ENCODE measurements at places on chromosomes 5 and 9.
A peak's percentile ranks its signal among the peaks of the same experiment; 100 is the strongest.

DNA sequence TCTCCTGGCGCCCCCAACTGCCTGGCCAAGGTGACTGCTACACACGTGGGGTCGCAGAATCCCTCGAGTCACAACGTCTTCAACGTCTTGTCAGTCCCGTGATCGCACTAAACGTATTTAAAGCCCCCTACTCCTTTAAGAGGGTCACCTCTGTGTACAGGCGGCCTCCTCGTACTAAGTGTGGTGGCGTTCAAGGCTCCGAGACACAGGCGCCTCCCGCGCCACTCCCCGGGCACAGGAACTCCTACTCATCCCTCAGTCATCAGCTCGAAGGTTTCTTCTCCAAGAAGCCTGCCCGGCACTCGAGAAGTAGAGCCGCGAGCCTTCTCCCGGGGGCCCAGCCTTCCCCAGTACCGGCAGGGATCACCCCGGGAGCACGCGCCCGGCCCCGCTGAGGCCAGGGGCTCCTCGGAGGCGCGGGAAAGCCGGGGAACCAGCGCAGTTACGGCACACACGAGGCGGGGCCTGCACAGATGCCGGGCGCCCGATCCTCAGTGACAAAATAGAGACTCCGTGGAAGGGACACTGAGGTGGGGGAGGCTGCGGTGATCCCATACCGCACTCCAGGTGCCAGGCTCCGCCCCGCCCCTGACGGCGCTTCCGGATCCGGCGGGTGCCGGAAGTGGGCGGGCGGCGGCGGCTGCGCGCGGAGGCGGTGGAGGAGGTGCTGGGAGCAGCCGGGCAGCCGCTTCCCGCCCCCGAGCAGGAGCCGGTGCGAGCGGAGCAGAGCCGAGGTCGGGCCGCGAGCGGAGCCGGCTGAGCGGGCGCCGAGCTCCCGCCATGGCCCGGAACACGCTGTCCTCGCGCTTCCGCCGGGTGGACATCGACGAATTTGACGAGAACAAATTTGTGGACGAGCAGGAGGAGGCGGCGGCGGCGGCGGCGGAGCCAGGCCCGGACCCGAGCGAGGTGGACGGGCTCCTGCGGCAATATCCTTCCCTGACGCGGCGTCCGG lies 6.9 kb downstream of the ARPC5L start:
- peak; percentile 44 for DNase-seq

DNA sequence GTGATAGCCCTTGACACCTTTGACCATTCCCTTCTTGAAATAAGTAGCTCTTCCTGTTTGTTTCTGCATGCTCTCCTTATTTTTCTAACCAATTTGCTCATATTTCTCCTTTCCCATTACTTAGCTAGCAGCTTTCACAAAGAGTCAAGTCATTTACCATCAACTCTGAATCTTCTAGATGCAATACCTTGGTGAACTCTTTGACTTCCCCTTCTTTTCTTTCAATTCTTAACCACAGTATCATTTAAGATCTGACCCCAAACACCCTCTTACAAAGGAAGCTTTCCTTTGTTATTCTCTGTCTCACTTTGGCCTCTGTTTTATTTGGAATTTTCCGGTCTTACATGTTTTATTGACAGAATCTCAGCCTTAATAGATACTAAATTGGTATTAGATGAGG lies 14.0 kb downstream of the NFX1 start:
- DNase-seq: no peak

DNA sequence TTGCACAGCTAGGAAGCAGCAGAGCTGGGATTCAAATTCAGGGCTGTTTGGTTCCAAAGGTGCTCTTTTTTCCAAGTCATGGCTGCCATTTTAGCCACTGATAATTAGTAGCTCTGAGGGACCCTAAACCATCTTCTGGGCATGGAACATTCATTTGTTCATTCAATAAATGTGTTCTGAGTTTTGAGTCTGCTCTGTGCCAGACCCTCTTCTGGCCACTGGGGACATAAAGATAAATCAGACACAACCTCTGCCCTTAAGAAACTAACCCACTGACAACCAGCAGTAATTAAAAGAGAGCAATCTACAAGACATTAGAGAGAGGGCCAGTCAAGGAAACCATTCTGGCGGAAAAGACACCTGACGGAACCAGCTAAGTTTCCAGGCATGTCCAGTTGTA lies 2.0 kb upstream of the CPEB4 start:
- no peak for DNase-seq

- DNase-seq: no peak
These were observed 55.0 kb downstream of the CD180 start for GRCh38 chr5:67141644-67142043.

DNA sequence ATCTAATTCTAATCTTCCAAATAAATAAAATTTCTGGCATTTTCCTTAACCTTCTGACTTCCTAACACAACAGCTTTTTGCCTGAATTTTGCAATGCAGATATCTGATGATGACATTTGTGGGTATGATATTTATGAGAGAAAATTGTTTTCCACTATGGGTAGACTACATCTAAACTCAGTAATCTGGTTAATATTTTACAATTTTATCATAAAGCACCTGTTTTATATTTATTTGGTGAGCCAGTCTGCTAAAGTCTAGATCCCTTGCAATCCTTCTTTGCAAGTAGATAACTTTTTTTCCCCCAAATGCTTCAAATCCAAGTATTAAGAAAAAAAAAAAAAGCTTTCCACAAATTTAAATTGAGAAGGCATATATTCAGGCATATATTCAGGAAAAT lies 246.2 kb upstream of the DAB2 start:
- DNase-seq: no peak

DNA sequence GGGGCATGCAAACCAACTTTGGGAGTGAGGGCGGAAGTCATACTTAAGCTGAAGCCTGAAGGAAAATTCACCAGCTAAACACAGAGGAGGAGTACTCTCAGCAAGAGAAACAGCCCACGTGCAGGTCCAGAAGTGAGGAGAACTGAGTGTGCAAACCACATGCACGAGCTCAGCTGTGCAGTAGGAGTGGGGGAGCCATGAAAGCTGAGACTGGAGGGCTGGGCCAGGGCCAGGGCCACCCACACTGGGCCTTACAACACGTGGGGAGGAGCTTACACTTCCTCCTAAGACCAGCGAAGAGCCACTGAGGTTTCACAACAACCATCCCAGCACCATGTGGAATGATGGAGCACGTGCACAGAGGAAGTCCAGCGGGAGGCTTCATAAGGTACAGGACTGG lies 9.3 kb upstream of the WWC1 start:
- DNase-seq: peak; percentile 24

DNA sequence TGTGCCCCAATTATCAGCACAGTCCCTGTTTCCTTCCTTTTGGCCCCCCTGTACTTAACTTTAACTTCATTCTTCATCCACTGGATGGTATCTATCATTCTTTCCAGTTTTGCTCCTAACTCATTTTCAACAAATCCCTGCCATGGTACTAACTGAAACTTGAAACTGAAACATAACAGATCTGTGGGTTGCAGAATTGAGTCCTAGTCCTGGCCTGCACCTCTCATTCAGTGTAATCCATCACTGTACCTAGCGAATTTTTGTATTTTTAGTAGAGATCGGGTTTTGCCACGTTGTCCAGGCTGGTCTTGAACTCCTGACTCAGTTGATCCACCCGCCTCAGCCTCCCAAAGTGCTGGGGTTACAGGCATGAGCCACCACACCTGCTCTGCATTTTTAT lies 15.3 kb upstream of the PIK3R1 start:
- no peak for DNase-seq

- DNase-seq: no peak
These were observed 2.4 kb downstream of the FAM200C start for GRCh38 chr5:160397492-160397891.

DNA sequence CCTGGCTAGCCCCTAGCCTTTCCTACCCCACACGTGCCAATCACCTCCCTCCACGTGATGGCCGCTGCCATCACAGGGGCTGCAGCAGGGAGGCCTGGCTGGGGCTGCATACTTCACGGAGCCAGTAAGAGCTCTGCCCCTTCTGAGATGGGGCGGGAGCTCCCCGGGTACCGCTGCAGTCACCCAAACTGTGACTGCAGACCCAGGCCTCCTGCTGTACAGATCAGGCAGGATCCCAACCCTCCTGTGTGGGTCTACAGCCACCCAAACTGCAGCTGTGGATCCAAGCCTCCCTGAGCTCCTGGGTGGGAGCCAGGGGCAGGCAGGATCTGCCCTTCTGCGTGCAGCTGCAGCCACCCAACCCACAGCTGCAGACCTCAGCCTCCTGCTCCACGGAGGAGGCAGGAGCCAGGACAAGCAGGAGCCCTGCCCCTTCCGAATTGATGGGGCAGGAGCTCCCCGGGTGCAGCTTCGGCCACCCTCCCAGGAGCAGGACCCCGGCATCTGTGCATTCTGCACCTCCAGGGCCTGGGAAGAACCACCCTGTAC lies 3.2 kb upstream of the BTNL9 start:
- DNase-seq: no peak

DNA sequence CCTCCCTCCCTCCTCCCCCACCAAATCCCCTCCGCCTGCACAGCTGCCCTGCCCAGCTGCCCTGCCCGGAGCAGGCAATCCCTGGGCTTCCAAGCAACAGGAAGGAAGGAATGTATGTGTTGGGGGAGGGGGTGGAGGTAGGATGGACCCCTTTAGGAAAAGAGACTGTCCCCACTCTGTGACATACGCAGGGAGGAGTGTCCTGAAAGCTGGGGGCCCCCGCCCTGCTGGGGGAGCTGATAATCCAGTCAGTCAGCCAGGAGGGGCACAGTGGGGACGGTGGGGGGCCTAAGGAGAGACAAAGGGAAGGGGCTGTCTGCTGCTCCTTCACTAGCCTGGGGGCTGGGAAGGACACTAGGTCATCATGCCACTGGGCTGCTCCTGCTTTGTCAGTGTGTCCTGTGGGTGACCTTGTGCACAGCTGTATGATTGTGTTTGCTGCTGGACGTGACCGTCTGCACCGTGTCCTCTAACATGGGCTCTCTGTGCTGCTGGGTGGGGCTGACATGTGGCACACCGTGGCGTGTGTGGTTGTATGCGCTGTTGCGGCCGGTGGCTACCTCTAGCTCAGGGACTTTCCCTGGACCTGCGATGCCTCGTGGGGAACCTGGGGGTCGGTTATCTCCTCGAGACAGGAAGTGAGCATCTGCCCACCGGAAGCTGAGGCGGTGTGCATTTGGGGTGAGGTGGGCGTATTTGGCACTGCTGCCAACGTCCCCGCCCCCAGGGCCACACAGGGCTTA lies 3.0 kb downstream of the N4BP3 start:
- no peak for DNase-seq

GRCh38 chr5:80871541-80871961 lies 88.6 kb upstream of the RASGRF2 start:
- no peak for DNase-seq

GRCh38 chr5:131635684-131636572 lies 899 bp upstream of the RAPGEF6 start:
- DNase-seq: no peak

GRCh38 chr9:135136481-135136880 lies 49.0 kb downstream of the OLFM1 start:
- no peak for DNase-seq

- DNase-seq: no peak
These were observed 191.2 kb downstream of the FAM170A start for GRCh38 chr5:119820608-119821007.

GRCh38 chr9:24258626-24259025 lies 287.1 kb downstream of the IZUMO3 start:
- no peak for DNase-seq

- DNase-seq: no peak
These were observed 49.9 kb upstream of the ERBIN start for GRCh38 chr5:65876496-65876895.

- peak; percentile 10 for DNase-seq
These were observed 26.5 kb downstream of the SMC5 start for GRCh38 chr9:70285246-70285645.

- no peak for DNase-seq
These were observed 7.0 kb downstream of the NFIB start for GRCh38 chr9:14306672-14307660.

- no peak for DNase-seq
These were observed 23.3 kb downstream of the KCNMB1 start for GRCh38 chr5:170365831-170366230.

DNA sequence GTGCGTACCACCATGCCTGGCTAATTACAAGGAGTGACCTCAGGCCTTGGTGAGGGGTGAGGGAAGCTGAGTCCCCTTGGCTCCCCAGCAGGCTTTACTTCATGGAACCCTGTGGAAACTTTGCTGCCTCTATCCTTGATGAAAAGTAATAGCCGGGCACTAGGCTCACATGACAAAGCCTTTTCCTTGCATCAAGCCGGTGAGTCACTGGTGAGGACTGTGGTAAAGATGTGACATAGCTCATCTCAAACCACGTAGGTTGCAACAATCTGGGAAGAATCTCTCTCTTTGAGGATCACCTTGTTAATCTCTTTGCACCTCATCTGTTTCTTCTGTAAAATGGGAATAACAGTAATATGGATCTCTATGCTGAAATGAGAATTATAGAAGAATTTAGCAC lies 116.3 kb upstream of the SLC25A48 start:
- no peak for DNase-seq

- no peak for DNase-seq
These were observed 33.8 kb upstream of the KDM4C start for GRCh38 chr9:6723881-6724420.

GRCh38 chr5:142184988-142185387 lies 76.4 kb downstream of the NDFIP1 start:
- DNase-seq: no peak

- no peak for DNase-seq
These were observed 8.3 kb downstream of the FABP6 start for GRCh38 chr5:160237571-160238093.

DNA sequence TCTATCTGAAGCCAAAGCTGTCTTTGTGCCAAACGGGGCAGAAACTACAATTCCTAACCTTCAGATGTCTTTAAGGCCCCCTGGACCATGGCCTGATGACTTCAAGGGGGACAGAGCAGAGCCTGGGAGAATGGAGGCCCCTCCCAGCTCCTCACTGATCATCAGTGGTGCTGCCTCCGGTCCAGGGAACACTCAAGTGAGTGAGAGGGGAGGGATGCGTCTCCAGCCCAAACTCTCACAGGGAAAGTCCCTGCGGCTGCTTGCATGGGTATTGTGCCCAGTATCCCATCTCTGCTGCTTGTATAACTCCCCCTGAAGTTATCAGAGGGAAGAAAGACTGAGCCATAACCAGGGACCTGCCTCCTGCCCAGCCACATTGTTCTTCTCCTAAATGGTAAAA lies 231.5 kb upstream of the PANK3 start:
- DNase-seq: no peak

DNA sequence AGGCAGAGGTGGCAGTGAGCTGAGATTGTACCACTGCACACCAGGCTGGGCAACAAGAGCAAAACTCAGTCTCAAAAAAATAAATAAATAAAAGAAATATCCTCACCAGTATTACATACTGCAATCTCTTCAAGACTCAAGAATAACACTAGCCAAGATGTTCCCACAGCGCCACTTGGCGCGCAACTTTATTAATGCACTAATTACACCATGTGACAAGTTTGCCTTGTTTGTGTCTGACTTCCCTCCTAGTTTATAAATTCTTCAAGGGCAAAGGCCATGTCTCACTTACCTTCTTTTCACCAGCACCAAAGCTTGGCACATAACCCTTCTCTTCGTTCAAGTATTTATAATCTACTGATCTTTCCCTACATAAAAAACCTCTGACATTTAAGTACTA lies 4.8 kb downstream of the SKP1 start:
- no peak for DNase-seq

Measured in AG09319 (cell line).